ENCODE measurements at places on chromosomes 4 and X.

DNA sequence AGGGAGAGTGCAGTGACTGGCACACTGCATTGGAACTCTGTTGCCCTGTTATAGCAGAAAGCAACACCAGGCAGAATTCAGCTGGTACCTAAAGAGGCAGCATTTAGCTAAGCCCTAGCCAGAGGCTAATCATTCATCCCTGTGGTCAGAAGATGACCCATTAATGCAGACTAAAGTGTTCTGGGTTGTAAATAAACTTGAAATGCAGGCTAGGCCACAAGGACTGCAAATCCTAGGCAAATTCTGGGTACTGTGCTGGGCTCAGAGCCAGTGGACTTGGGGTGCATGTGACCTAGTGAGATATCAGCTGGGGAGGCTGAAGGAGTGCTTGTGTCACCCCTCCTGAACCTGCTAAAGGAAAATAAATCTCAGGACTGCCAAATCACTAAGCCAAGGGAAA is 91.2 kb downstream of the LPAR4 start:
- no peak for DNase-seq

DNA sequence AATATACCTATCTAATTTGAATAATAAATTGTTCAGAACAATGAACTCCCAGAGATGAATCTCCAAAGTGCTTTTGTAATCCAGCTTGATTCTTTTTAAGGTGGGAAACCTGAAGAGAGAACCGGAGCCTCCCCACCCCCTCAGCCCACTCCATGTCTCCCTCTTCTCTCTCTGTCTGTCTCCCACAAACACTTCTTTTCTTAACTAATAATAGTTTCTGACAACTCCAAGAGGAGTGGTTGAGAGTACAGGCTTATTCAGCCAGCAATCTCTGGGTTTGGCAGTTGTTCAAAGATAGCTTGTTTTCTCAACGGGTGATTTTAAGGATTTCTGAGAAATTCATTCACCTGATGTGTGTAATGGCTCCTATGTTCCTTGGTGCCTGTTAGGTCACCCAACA is 23.4 kb downstream of the PPP4R3C start:
- DNase-seq: no peak

DNA sequence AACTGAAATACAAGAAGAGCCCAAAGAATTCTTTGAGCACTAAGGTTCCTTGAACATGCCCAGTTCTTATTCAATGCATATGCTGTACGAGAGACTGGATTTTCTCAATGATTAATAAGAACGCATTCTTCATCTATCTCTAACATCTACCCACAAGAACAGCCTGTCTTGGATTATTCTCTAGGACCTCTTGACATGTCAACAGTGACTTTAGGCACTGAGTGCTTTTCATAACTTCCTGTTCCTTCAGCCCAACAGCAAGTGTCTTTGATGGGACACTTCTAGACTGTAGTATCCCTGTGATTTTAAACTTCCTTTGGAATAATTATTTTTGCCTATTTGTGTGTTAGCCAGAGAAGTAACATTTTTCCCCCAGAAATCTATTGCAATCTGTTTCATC is 69.3 kb downstream of the OPHN1 start:
- DNase-seq: no peak

DNA sequence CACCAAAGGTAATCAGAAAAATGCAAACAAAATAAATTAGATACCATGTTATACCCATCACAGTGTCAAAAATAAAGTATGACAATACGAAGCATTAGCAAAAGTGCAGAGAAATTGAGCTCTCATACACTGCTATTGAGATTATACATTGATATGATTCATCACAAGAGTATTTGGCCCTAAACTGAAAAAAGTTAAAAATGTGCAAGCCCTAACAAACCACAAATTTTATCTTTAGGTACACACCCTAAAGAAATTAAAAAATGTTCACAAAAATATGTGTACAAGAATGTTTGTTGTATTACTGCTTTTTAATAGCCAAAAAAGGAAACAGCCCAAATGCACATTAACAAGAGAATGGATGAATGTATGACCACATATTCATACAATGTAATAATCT is 137.9 kb upstream of the MAGEA10 start:
- no peak for DNase-seq

DNA sequence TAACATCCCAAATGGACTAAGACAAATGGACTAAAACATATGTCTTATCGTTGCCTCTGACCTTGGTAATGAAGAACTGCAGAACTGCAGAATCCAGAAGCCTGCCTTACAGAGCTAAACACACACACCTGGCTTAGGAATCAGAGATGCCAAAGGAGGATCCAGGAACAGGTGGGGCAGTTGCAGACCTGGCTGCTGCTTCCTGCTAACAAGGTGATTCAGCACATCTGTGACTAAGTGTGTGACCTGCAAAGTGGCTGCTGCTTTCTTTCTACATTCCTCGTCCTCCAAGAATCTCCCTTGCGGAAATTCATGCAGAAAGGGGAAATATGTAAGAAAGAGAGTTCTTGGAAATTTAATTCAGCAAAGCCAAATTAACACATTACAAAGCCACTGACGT is 96.8 kb upstream of the NLGN4X start:
- DNase-seq: no peak

DNA sequence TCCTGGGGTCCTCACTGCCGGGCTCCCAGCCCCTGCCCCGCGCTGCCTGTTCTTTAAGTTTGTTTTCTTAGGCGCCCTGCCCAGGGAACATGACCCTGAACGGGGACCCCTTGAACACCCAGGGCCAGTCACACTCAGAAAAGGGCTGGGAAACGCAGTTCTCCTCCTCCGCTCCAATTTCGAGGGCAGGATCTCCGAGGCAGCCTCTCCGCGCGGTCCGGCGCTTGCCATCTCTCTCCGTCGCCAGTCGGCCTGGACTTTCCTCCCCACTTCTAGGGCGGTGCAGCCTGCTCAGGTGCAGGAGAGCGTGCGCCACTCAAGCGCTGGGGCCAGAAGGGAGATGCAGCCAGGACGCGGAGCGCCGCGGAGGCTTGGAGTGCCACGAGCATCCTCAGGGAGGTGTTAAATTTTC is 9.9 kb downstream of the PRDM8 start:
- DNase-seq: no peak

DNA sequence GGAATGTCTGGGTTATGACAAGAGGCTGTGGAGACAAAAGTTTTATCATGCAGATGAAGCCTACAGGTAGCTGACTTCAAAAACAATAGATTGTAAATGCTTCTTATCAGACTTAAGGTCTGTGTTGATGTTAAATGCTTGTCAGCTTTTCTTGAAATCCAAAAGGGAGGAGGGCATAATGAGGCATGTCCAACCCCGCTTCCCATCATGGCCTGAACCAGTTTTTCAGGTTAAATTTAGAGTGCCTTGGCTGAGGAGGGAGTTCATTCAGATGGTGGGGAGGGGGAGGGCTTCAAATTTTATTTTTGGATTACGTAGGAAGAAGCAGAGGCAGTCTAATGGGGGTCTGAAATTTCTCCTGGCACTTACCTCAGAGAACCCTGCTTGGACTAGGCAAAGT is 207.7 kb upstream of the HDX start:
- DNase-seq: no peak

DNA sequence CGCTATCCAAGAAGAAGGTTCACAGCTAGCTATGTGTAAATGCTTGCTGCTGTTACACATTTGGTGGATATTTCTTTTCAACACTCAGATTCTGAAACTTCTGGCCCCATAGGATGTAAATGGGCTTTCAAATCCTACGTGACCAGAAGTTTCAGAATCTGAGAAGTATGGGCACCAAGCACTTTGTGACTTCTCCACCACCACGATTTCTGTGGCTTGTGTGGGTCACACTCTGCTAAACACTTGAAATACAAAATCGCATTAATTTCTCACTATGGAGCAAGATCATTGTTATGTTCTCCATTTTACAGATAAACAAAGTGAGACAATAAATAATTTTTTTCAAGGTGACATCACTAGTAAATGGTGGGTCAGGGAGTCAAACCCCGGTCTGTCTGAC is 259.4 kb upstream of the JADE1 start:
- DNase-seq: no peak

DNA sequence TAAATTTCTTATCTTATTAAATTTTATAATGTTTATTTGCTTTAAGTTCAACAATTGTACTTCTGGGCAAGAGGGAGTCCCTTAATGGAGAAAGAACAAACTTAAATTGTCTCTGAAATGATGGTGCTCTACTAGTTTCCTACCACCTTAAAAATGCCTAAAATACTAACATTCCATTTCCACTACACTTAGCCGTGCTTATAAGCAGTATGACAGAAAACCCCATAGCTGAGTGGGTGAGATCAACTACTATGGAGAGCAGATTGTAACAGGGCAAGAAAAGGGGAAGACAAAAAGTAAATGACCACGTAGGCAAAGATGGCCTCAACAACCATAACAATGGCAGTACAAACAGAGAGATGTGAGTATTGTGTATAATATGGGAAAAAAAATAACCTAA is 35.0 kb downstream of the RFC1 start:
- no peak for DNase-seq

DNA sequence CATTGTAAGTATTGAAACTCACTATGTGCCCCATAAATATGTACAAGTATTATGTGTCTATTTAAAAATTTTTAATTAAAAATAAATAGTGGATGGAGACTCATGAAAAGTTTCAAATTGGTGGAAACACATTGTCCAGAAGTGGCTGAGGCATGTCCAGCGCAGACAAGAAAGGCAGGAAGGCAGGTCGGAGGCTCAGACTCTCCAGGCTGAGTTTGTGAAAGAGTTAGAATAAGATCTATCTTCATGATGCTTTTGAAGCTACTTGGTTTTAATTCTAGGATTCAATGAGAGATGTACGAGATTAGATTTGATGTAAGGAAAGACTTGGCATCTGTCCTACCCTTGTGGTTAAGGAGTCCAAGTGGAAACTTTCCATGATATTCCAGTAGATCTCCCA is 19.8 kb downstream of the PNMA6F start:
- no peak for DNase-seq

Data from HCEC 1CT (cell line).